ENCODE measurements at places on chromosomes 3 and 15. TPM values are rescaled to one million over a fixed set of nuclear protein-coding genes. Genes with fewer than 3 reads are reported as not detected.

DNA sequence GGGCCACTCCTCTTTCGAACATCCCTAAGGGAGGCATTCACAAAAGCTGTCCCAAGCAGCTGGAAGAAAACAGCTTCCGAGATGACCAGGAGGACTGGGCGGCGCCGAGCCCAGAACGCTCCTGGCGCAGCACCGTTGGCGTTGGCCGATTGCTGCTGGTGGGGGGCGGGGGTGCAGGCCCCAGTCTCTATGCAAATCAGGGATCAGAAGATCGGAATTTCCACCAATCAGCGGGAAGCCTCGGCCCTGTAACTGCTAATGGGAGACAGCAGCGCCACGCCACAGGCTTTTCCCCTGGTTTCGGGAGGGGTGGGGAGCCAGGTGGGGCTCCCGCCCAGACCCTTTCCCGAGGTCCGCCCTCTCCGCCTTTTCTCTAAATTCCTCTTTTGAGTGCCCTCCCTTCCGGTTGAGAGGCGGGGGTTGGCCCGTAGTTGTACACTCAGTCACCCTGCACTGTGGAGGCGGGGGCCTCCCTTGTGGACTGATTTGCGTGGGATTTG, 27.0 kb downstream of the HMCES start:
- DNase-seq: no peak

LEKR1 gene
- 0.29 TPM for total RNA-seq

GRCh38 chr3:143236226-143236964, 116.8 kb downstream of the CHST2 start:
- peak; percentile 48 for DNase-seq

TEX55 gene
- not detected for total RNA-seq

MRAS gene
- 16.3 TPM for total RNA-seq

DNA sequence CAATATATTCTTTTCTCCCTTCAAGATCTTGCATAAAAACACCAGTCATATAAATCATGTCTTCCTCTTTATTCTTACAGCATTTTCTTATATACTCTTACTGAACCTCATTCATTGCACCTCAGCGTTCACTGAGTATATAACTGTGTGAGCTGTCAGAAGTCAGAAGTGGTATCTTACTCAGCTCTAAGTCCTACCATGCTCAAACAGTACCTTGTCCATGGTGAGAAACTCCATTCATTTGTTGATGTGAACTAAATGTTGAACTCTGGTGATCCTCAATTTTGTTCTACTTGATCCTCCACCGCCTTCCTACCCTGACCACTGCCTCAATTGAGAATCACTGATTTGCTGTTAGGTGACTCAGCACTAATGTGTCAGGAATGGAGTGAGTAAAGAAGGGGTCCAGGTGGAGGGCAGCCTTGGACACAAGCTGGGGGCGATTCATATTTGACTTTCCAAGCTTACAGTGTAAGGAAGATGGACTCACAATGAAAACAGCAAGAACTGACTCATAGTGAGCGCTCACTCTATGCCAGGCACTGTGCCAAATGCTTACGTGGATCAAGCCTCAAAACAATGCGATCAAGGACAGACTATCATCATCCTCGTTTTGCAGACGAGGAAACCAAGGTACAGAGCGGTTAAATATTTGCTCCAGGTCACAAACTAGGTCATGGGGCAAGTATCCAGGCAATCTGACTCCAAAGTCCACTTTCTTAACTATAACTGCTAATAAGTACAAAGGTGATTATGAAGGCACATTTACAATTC, 13.5 kb upstream of the ZFYVE19 start:
- peak; percentile 88 for DNase-seq

GRCh38 chr3:113295463-113295862, 84.1 kb downstream of the BOC start:
- DNase-seq: no peak

- no peak for DNase-seq
Observed at GRCh38 chr15:50687302-50687902, 805 bp upstream of the TRPM7 start.

PAQR9 gene
- 0.03 TPM for total RNA-seq

UNC13C gene
- total RNA-seq: 0.03 TPM

DNA sequence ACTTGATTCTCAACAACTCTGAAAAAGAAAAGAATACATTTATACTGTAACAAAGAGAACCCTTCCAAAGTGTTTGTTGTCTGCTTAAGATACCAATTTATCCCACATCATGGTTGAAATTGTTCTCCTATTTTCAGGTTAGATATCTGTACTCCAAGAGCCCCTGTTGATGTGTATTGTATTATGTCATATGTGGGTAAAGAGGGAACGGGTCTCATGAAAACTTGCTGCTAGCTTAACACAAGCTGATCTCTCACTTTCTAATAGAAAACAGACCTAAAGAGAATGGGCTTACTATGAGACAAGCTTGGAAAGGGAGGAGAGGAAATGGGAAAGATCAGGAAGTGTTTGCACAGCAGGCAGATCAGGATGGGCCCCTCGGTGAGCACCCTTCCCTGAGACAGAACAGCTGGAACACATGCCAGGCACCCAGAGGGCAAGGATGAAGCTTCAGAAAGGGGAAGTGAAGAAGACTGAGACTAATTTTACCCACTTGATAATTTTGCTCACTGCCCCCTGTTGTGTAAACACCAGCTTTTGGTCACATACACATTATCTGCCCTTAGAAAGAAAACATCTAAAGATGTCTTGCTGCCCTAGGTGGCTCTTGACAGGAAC, 747.9 kb upstream of the CCDC54 start:
- no peak for DNase-seq

- DNase-seq: no peak
Observed at GRCh38 chr3:23877329-23877980, 39.3 kb downstream of the NKIRAS1 start.

- DNase-seq: no peak
Observed at GRCh38 chr3:123053107-123053506, 13.7 kb upstream of the PDIA5 start.

- DNase-seq: no peak
Observed at GRCh38 chr3:177569875-177570657, 372.8 kb upstream of the TBL1XR1 start.

DNA sequence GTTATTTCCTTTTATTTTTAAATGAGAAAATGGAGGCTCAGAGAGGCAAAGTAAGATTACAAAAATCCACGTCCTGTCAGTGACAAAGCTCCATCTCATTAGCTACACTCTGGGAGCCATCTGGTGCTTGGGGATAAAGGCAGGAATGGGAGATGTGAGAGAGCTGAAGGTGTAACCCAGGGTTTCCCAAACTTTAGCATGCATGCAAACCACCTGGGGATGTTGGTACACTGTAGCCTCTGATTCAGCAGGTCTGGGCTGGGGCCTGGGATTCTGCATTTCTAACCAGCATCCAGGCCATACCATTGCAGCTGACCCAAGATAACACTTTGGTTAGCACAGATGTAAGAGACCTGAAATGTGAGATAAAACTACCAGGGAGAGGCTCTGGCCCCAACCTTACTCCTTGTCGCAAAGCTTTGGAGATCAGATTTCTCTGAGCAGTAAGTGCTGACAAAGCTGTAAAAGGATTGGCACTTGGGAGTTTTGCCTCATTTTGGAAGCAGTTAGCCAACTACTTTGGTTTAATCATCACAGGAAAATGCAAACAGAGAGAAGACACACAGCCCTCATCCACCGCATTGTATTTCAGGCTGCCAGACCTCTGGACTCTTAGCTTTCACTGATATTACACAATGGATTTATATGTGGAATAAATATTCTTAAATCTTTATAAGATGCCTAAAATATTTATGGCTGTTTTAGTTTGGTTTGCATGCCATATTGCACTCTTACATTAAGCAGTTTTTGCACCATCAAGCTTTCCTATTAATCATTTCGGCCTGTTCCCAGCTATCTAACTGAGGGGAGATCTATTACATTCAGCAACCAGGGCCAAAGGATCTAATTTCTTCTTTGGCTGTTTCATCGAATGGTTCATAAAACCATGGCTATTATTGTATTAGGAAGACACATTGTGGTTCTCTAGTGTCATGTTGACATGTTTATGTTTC, 263.0 kb downstream of the EBLN2 start:
- no peak for DNase-seq

DNA sequence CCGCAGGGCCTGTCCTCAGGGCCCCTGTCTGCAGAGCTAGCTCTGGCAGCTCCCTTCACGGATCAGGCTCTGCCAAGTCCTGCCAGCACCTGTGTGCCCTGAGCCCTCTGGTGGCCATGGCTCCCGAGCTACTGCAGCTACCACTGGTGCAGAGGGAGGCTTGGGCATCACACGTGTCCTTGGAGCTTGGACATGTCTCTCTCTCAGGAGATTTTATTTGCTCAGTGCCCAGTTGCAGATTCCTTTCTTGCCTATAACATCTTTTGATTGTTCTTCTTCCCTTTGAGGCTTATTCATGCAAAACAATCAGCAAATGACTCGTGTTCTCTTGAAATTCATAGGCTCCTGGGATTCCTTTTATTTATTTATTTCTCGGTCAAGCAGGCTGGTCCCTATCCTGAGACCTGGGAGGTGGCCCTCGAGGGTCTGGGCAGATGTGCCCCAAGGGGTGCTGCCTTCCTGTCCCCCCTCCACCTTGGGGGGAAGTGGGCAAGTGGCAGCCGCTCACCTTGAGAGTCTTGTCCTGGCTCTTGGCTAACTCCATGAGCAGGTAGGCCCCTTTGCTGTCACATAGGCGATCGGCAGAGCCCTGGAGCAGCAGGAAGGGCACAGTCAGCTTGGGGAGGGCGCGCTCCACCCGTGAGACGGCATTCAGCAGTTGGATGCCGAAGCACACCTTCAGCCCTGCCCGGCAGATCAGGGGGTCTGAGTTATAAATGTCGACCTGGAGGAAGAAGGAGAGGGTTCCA, 21.9 kb downstream of the ABTB1 start:
- peak; percentile 57 for DNase-seq

- DNase-seq: no peak
Observed at GRCh38 chr3:11480663-11481298, 162.9 kb downstream of the VGLL4 start.

KBTBD8 gene
- not detected for total RNA-seq

DNA sequence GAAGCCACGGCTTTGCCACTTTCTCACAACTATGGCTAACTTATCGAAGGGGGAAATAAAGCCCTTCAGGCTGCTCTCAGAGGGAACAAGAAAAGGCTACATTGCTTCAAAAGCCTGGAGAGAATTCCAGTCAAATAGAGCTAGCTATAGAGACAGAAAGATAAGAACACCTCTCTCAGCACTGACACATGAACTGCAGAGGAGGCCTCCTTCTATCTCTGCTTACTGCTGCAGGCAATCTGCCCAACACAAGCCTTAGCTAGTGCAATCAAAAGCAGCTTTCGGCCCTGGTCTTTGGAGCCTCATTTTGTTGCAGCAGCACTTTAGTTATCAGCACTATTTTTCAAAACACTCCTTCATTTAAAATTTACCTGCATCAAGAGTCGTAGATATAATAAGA, 118.4 kb upstream of the ROBO1 start:
- no peak for DNase-seq

PPP1R2 gene
- 40.7 TPM for total RNA-seq

HCLS1 gene
- not detected for total RNA-seq

GRCh38 chr15:88498996-88499395, 31.5 kb downstream of the MRPS11 start:
- DNase-seq: no peak

GRCh38 chr3:149449799-149450198, 24.7 kb upstream of the TM4SF4 start:
- DNase-seq: no peak

ATXN7 gene
- total RNA-seq: 2.3 TPM
